ENCODE measurements at places on chromosomes 1 and 21. TPM values are rescaled to one million over a fixed set of nuclear protein-coding genes. Genes with fewer than 3 reads are reported as not detected.

Gene ERRFI1
- total RNA-seq, result 5.0 TPM

Gene TDRD10
- 0.15 TPM for total RNA-seq

Gene IGSF21
- total RNA-seq, result not detected

Gene ANKRD45
- total RNA-seq, result under 0.01 TPM

Gene SLAMF1
- total RNA-seq, result not detected

Gene ZSWIM5
- 0.69 TPM for total RNA-seq

Gene ADCY10
- under 0.01 TPM for total RNA-seq

Gene KCNAB2
- total RNA-seq, result 278 TPM

Gene DNAJC28
- 4.7 TPM for total RNA-seq

Gene CCDC185
- not detected for total RNA-seq

Gene NBPF6
- total RNA-seq, result 0.15 TPM

Gene GJB3
- total RNA-seq, result not detected

Gene OLFML2B
- total RNA-seq, result 5.4 TPM

Gene C1orf226
- under 0.01 TPM for total RNA-seq

Gene BRDT
- not detected for total RNA-seq

Gene TCEA3
- 1.00 TPM for total RNA-seq

Gene FAM163A
- not detected for total RNA-seq
